ENCODE measurements at places on chromosomes 7 and 10. TPM values are rescaled to one million over a fixed set of nuclear protein-coding genes. Genes with fewer than 3 reads are reported as not detected.

Gene OR2A1
- total RNA-seq: not detected

Gene GIMAP6
- total RNA-seq: not detected

Gene TLX1
- total RNA-seq: not detected

Gene ABCB4
- 0.67 TPM for total RNA-seq

Gene IGFBP3
- not detected for total RNA-seq

Gene HKDC1
- not detected for total RNA-seq

Gene CALD1
- 1.0 TPM for total RNA-seq

Gene GNA12
- 8.1 TPM for total RNA-seq

Gene OR6B1
- total RNA-seq: not detected

Gene FLNC
- total RNA-seq: not detected

Gene TAS2R41
- total RNA-seq: not detected
